Foreskin keratinocyte (primary cell): ENCODE measurements at places on chromosomes 5 and 9. TPM values are rescaled to one million over a fixed set of nuclear protein-coding genes. Genes with fewer than 3 reads are reported as not detected.
A peak's percentile ranks its signal among the peaks of the same experiment; 100 is the strongest.

GRCh38 chr5:31854181-31855133, 215.5 kb downstream of the PDZD2 start:
- DNase-seq: peak; percentile 63

GRCh38 chr9:127723013-127723412, 7.1 kb downstream of the TTC16 start:
- DNase-seq: no peak

GRCh38 chr5:8601831-8602354, 732.9 kb downstream of the MTRR start:
- no peak for DNase-seq

- DNase-seq: no peak
Measured at GRCh38 chr9:10538073-10538472, 74.7 kb downstream of the PTPRD start.

DNA sequence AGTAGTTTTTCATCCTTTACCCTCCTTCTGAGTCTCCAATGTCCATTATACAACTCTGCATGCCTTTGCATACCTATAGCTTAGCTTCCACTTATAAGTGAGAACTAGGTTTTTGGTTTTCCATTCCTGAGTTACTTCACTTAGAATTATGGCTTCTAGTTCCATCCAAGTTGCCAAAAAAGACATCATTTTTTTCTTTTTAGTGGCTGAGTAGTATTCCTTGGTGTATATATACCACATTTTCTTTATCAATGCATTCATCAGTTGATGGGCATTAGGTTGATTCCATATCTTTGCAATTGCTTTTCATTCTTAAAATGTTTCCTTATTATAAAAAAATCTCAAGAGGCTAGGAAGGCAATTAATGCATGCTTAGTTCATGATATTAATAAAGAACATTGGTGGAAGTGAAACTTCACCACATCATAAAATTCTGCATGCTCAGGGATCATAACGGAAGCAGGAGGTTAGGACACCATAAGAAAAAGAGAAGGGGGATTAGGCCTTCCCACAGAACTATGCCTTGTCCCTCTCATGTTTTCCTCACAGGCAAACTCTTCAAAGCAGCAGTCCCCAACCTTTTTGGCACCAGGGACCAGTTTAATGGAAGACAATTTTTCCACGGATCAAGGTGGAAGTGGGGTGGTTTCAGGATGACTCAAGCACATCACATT, 105.2 kb downstream of the FRMD3 start:
- DNase-seq: no peak

TMEM8B gene
- total RNA-seq: 1.6 and 2.4 TPM in 2 replicates

TGFBI gene
- 86.9 and 143 TPM in 2 replicates for total RNA-seq

SPAG8 gene
- total RNA-seq: 0.35 and 0.58 TPM in 2 replicates

NEUROG1 gene
- not detected in 2 replicates for total RNA-seq

CCL27 gene
- total RNA-seq: 0.49 and 0.95 TPM in 2 replicates
